ENCODE measurements at places on chromosomes 4 and X.

- peaks cover 49% of the 10 kb centered on the region for H3K27me3 ChIP-seq
- H3K4me1 ChIP-seq: no peaks in the 10 kb centered on the region
- no peak within 1 kb of the TSS for H3K27ac ChIP-seq
- peak within 1 kb of the TSS; percentile 63 for H3K4me3 ChIP-seq
- no peak for DNase-seq
Measured at GRCh38 chr4:155666344-155667221, at the start of gene GUCY1A1. Gene GUCY1A1, plus strand, starts transcription at chr4:155666848. Its CDS starts 30,020 bp downstream, at chr4:155696868.

GRCh38 chr4:168336837-168337549 lies 18.4 kb upstream of the DDX60 start:
- H3K4me1 ChIP-seq: no peaks in the 10 kb centered on the region
- no peak for DNase-seq
- no peak overlapping the region for H3K4me3 ChIP-seq
- H3K27me3 ChIP-seq: no peaks in the 10 kb centered on the region
- no peak overlapping the region for H3K27ac ChIP-seq
- H3K36me3 ChIP-seq: no peaks in the 10 kb centered on the region

DNA sequence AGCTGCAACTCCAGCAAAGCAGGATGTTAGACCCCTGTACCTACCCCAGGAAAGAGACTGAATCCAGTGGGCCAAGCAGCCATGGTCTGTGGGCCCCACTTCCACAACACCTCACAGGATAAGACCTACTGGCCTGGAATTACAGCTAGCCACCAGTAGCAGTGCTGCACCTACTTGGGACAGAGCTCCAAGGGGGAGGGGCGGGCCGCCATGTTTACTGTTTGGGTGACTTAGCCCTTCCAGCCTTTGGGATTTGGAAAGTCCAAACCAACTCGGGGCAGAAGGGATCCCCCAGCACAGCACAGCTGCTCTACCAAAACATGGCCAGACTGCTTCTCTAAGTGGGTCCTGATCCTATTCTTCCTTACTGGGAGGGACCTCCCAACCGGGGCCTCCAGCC lies 9.1 kb upstream of the TMSB15B start:
- H3K36me3 ChIP-seq: no peaks in the 10 kb centered on the region
- DNase-seq: no peak
- no peaks in the 10 kb centered on the region for H3K27me3 ChIP-seq
- H3K4me3 ChIP-seq: no peak overlapping the region
- H3K27ac ChIP-seq: no peak overlapping the region
- no peaks in the 10 kb centered on the region for H3K4me1 ChIP-seq

DNA sequence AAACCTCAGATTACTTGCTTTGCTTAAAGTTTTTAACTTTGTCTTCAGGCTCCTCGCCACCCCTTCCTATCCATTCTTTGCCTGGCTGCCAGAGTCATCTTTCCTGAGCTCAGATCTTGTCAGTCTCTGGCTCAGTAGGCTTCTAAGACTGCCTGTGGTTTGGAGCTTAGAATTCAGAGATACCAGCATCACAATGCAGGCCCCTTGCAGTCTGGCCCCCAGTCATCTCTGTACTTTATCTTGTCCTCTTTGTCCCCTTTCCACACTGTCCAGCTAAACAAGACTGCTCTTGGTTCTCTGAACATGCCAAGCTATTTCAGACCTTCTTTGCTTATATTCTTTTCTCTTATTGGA lies 3.0 kb downstream of the KIAA0232 start:
- H3K27me3 ChIP-seq: no peaks in the 10 kb centered on the region
- H3K4me3 ChIP-seq: no peak overlapping the region
- H3K4me1 ChIP-seq: peaks cover 4% of the 10 kb centered on the region
- H3K36me3 ChIP-seq: no peaks in the 10 kb centered on the region
- DNase-seq: no peak

DNA sequence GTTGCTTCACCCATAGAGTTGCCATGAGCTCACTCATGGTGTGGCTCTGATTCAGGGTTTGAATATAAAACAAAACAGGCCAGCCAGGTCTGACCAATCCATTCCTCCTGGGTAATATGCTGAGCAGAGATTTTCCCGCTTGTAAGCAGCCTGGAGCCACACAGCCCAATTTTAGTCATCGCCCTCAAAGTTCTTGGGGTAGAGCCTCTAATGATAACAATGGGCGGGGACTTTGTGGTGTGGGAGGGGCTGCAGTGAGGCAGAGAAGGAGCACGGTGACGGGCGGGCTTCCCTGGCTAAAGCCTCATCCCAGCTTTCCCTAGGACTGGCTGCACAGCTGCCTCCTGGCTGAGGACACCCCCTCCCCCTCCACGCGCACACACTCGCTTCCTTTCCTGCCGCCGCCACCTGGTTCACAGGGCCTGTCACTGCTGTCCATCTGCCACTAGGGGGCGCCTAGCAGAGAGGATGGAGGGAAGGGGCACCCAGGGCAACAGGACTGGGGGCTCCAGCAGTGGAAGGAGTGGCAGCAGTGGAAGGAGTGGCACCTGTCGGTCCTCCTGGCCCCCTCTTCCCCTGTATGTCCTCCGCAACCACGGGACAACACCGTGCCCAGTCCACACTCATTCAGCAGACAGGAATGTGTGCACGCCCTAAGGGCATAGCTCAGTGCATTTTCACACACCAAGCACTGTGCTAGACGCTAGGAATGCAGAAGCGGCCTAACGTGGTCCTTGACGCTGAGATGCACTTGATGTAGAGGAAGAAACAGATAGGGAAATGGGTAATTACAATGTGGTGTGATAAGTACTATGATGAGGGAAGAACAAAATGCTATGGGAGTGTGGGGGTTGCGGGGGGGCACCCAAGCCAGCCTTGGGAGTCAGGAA lies 26.8 kb downstream of the PRPS1 start:
- peaks cover 1% of the 10 kb centered on the region for H3K36me3 ChIP-seq
- no peaks in the 10 kb centered on the region for H3K27me3 ChIP-seq
- peak; percentile 75 for DNase-seq
- H3K4me3 ChIP-seq: no peak overlapping the region
- no peaks in the 10 kb centered on the region for H3K4me1 ChIP-seq
- H3K27ac ChIP-seq: no peak overlapping the region

DNA sequence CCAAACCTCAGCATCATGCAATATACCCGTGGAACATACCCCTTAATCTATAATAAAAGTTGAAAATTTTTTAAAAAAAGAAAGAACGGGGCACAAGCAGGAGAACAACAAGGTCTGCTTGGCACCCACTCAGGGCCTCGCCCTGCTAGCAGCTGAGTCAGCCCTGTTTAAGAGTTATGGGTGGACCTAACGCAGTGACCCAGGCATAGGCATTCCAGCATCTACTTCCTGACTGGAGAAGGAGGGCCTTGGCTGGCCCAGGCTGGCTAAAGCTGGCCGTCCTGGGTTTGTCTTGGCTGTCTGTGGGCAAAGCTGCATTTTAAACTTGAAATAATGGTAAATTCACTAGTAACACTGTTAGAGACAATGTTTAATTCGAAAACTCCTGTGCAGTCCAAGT lies 236.7 kb upstream of the PGRMC2 start:
- no peak for DNase-seq

DNA sequence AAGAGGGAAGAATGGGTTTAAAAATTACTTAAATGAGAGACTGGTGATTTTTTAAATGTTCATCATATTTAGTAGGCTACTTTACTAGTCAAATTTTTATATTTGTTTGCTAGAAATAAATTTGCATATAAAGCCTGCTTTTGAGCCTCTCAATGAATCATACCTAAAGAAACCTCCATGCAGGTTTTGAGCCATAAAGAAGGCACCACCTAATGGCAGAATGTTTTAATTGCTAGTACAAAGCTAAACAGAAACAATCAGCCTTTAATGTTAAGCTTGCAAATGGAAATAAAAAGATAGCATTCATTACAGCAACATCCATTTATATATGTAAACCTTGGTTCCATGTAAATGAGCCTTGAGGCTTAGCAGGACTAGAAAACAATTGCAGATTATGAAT lies 989.7 kb downstream of the CCSER1 start:
- H3K27ac ChIP-seq: no peak overlapping the region
- H3K36me3 ChIP-seq: no peaks in the 10 kb centered on the region
- no peak for DNase-seq
- no peaks in the 10 kb centered on the region for H3K4me1 ChIP-seq
- no peak overlapping the region for H3K4me3 ChIP-seq

DNA sequence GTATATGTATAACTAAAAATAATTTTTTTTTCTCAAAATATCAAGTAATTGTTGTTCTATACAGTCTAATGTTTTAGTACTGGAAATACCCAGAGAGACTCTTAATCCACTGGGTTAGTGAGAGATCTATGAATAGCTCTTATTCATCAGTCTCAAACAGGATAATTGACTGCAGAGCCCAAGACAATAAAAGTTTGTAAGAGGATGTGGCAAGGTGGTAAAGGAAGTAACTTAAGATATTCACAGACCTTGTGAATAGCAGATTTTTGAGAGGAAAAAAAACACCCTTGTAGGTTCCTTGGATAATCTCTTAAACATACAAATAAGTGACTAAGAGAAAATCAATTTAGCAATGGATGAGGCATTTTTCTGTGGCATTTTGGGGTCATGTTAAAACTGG lies 210.9 kb upstream of the FAM241A start:
- no peak for DNase-seq
- no peaks in the 10 kb centered on the region for H3K27me3 ChIP-seq
- H3K27ac ChIP-seq: no peak overlapping the region
- no peaks in the 10 kb centered on the region for H3K4me1 ChIP-seq

- 0 out of 2 replicates have a peak, but pooled peaks cover 3% of the 10 kb centered on the region for H3K36me3 ChIP-seq
- DNase-seq: no peak
Measured at GRCh38 chr4:15054541-15054940, 52.3 kb downstream of the CPEB2 start.

Data from H1 (cell line).